ENCODE measurements at places on chromosomes 4 and X.

- no peak for DNase-seq
Observed at GRCh38 chr4:88919056-88919455, 137.9 kb downstream of the FAM13A start.

DNA sequence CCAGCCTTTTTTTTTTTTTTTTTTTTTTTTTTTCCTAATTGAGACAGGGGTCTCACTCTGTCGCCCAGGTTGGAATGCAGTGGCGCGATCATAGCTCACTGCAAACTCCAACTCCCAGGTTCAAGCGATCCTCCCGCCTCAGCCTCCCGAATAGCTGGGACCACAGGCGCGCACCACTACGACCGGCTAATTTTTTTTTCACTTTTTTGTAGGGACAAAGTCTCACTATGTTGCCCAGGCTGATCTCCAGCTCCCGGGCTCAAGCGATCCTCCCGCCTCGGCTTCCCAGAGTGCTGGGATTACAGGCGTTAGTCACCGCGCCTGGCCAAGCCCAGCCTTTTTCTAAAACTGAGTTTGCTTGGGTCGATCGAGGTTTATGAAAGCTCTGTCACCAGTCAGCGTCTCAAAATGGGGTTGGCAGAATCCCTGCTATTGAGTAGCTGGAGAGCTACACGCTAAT is 1.3 kb upstream of the OTUD5 start:
- no peak for DNase-seq

GRCh38 chrX:129981752-129982299 is 609 bp upstream of the BCORL1 start:
- DNase-seq, result no peak

DNA sequence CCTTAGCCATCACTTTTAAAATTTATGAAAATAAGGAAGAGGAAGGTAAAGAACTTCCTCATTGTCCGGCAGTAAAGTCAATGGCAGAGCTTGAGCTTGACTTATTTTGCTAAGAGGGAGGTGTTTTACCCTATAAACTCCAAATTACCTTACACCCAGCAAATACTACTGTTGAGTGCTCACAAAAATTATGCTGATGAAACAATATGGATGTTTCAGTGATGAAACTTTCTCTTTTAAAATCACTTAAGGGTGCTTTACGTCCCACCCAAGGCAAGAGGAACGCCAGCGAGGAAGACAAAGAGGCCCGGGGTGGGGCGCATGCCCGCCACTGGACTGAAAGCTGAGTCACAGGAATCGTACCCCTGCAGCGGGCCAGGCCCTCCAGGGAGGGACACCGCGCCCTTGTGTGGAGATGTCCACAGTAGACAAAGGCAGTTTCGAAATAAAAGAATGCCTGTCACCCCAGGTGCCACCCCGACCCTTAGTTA is 560 bp upstream of the TMSB4X start:
- peak; percentile 40 for DNase-seq

DNA sequence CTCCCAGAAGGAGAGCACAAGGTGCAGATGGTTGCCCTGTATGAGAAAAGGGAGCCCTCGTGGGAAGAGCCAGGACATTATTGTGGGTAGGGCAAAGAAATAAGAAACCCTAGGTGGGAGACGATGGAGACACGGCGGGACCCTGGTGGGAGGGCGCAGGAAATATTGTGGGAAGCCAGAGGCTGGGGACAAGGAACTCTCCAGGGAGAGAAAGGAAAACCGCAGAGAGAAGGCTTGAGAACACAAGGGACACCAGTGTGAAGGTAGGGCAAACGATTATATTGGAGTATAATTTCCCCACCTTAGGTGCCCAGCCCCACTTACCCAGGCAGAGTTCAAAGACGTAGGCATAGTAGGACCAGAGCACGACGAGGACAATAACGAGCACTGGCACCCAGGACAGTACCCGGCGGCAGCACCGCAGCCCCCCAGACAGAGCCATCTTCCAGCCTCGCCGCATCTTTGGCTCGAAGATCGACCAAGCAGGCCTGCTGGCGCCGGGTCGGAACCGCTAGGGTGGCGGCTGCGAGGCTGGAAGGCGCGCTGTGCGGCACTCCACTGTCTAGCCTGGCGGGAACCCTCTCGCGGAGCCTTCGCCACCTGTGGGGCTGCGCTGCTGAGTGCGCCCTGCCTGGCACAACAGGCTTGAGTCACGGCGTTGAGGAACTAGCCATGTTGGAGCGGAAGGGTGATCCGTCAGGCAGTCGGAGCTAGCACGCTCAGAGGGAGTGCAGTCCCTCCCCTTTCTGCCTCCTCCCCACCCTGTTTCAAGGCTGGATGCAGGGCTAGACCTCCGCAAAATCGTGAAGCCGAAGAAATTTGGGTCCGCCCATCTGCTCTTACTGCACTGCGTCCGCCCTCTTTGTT is at the start of gene ZDHHC15:
ZDHHC15 (minus strand) TSS at position 473 of the 867 bp plus-strand sequence; CDS start at position 460, 13 bp downstream.
- DNase-seq, result no peak

DNA sequence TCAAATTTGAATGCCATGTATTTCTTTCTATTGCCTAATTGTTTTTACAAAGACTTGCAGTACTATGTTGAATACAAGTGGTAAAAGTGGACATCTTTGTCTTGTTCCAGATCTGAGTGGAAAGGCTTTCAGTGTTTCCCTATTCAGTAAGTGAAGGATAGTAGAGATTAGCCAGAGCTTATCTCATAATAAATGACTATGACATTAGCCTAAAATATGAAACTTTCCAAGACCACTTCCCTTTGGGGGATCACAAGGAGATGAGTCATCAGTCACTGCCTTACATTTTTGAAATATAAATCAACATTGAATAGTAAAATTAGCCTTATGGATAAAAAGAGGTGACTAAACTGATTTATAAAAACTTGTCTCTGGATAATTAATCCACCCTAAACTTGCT is 554.1 kb upstream of the MAGEB2 start:
- no peak for DNase-seq

- no peak for DNase-seq
Observed at GRCh38 chr4:145956288-145956890, 17.8 kb upstream of the ZNF827 start.

- no peak for DNase-seq
Observed at GRCh38 chrX:105744291-105744690, 78.0 kb upstream of the NRK start.
